Calu3 (cell line): ENCODE measurements at places on chromosomes 12 and 14. TPM values are rescaled to one million over a fixed set of nuclear protein-coding genes. Genes with fewer than 3 reads are reported as not detected.

DNA sequence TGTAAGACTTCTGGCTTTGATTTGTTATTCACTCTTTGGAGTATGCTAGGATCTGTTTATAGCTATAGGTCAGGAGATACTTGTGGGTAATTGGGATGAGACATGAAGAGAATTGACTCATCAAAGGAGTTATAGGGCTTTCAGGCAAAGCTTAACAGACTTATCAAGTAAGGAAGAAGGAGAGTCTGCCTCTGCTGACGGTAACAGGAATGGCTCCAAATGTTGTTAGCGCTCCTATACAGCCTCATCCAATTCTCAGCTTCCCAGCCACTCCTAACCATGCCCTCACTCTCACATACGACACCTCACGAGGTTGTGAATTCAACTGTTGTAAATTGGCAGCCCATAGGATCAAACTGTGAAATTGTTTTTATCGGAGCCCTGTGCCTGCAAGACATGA, 140.5 kb downstream of the KCNA5 start:
- no peaks in the 10 kb centered on the region for H3K36me3 ChIP-seq
- no peaks in the 10 kb centered on the region for H3K4me1 ChIP-seq
- H3K27ac ChIP-seq: no peak overlapping the region
- no peaks in the 10 kb centered on the region for H3K27me3 ChIP-seq

Gene PLA2G1B
- total RNA-seq: not detected in 2 replicates

Gene TSPAN19
- total RNA-seq: not detected in 2 replicates

GRCh38 chr12:12091977-12092663, 21.4 kb downstream of the BCL2L14 start:
- no peak overlapping the region for H3K4me3 ChIP-seq
- no peak for DNase-seq
- no peaks in the 10 kb centered on the region for H3K36me3 ChIP-seq
- no peaks in the 10 kb centered on the region for H3K27me3 ChIP-seq
- H3K27ac ChIP-seq: no peak overlapping the region
- peaks cover 9% of the 10 kb centered on the region for H3K4me1 ChIP-seq

DNA sequence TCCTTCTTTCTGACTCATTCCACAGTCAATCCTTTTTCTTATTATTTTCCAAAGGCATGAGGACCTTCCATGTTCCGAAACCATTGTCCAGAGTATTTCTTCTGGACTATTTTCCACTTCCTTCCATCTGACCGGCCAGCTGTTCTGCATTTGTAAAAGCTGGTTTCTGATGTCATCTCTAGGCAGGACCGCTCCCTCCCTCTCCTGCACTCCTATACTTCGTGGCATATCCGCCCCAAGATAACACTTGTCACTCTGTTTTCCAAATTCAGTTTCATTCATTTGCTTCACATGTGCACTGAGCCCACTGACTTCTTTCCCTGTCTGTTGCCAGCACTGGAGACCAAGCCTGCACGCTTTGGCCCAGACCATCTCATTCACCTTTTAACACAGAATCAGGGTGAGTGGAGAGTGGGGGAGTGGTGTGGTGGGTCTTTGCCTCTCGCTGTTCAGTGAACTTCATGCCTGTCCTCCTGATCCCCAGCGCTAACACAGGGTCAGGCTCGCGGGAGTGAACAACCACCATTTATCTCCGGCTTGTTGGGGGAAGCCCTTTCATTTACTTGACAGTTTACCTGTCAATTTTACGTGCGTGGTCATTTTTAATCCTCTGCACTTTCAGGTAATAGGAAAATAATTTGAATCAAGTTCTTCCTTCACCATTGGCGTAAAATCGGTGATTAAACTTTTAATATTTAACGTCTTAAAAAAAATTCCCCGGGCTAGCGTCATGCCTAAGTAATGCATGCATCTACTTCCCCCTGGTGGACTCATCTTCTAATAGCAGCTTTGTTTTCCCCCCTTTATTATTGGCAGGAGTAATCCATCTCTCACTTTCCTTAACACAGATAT, 52.5 kb downstream of the C12orf75 start:
- H3K4me3 ChIP-seq: no peak overlapping the region
- no peaks in the 10 kb centered on the region for H3K27me3 ChIP-seq
- DNase-seq: peak; percentile 63
- H3K4me1 ChIP-seq: no peaks in the 10 kb centered on the region

Gene YBX3
- total RNA-seq: 295 and 312 TPM in 2 replicates

- DNase-seq: no peak
- no peak overlapping the region for H3K27ac ChIP-seq
- peaks cover 24% of the 10 kb centered on the region for H3K36me3 ChIP-seq
- peaks cover 8% of the 10 kb centered on the region for H3K4me1 ChIP-seq
Observed at GRCh38 chr12:119664642-119665041, 3.3 kb upstream of the PRKAB1 start.

DNA sequence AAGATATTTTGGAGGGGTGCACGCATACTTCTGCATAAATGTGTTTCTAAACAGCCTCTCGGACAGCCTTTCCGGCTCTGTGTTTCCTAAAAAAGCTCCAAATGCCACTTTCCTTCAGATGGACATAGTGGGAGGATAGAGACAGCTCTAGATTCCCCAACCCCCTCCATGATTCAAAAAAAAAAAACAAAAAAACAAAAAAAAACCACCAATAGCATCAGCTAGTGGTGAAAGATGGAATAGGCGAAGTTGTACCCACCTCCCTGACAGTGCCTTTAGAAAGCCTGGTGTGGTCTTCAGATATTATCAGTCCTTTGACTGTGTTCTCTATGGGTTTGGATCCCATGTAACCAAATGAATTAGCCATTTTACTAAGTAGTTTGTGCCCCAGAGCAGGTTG, 94.1 kb downstream of the PHETA1 start:
- DNase-seq: no peak
- H3K27me3 ChIP-seq: peaks cover 87% of the 10 kb centered on the region
- H3K36me3 ChIP-seq: no peaks in the 10 kb centered on the region
- no peak overlapping the region for H3K27ac ChIP-seq
- peaks cover 12% of the 10 kb centered on the region for H3K4me1 ChIP-seq

Gene SPTB
- total RNA-seq: 0.05 TPM in 1 of 2 replicates, not detected in the other

DNA sequence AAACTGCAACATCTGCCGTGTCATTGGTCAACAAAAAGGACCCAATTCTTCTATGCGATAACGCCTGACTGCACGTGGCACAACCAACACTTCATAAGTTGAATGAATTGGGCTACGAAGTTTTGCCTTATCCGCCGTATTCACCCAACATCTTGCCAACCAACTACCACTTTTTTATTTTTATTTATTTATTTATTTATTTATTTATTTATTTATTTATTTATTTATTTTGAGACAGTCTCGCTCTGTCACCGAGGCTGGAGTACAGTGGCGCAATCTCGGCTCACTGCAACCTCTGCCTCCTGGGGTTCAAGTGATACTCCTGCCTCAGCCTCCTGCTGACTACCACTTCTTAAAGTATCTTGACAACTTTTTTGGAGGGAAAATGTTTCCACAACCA, 127.4 kb downstream of the RASSF9 start:
- no peaks in the 10 kb centered on the region for H3K4me1 ChIP-seq
- no peaks in the 10 kb centered on the region for H3K27me3 ChIP-seq
- H3K27ac ChIP-seq: no peak overlapping the region
- DNase-seq: no peak

Gene ADAM21
- 0.17 and 0.22 TPM in 2 replicates for total RNA-seq

DNA sequence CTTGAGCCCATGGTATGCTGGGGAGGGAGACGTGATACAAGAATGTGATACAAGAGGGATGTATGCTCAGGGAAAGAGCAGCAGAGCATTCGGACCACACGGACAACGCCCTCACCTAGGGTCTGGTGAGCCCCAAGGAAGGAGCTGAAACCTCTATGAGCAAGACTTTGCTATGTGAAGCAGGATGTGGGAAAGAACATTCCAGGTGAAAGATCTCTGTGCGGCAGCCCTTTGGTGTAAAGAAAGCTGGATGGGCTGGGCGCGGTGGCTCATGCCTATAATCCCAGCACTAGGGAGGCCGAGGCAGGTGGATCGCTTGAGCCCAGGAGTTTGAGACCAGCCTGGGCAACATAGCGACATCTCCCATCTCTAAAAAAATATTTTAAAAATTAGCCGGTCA, 16.9 kb upstream of the FICD start:
- no peaks in the 10 kb centered on the region for H3K36me3 ChIP-seq
- H3K27me3 ChIP-seq: peaks cover 69% of the 10 kb centered on the region
- no peak overlapping the region for H3K27ac ChIP-seq
- H3K4me3 ChIP-seq: no peak overlapping the region
- H3K4me1 ChIP-seq: no peaks in the 10 kb centered on the region
- DNase-seq: no peak

Gene CBLN3
- 0.99 and 1.7 TPM in 2 replicates for total RNA-seq

- no peak overlapping the region for H3K27ac ChIP-seq
- H3K4me3 ChIP-seq: peak overlapping the region; percentile 17
- H3K36me3 ChIP-seq: peaks cover 8% of the 10 kb centered on the region
- H3K4me1 ChIP-seq: no peaks in the 10 kb centered on the region
Observed at GRCh38 chr14:105363847-105364708, 34.3 kb upstream of the TEX22 start.

DNA sequence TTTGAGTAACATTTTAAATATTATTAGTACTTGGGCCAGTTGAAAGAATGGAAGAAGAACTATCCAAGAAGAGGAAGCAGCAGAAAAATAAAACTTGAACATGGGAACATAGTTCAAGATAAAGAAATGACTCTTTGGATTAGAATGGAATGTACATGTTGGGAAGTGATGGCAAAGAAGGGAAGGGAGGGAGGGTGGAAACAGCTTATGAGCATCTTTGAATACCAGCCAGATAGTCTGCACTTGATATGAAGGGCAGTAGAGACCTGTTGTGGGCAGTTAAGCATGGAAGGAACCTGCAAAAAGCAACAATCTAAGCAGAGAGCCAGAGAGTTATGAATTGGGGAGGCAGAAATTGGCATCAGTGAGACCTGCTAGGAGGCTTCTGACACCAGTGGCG, 10.0 kb upstream of the IL22 start:
- no peaks in the 10 kb centered on the region for H3K4me1 ChIP-seq
- H3K36me3 ChIP-seq: no peaks in the 10 kb centered on the region
- no peak for DNase-seq
- no peak overlapping the region for H3K4me3 ChIP-seq
- peaks cover 82% of the 10 kb centered on the region for H3K27me3 ChIP-seq

Gene ADAM20
- 1.3 and 1.8 TPM in 2 replicates for total RNA-seq

Gene ZBTB42
- 11.8 and 13.9 TPM in 2 replicates for total RNA-seq

- no peaks in the 10 kb centered on the region for H3K27me3 ChIP-seq
- peaks cover 30% of the 10 kb centered on the region for H3K4me1 ChIP-seq
- no peak overlapping the region for H3K4me3 ChIP-seq
- H3K36me3 ChIP-seq: no peaks in the 10 kb centered on the region
Observed at GRCh38 chr12:25257590-25258324, 7.0 kb upstream of the KRAS start.
